Activated CD8-positive, alpha-beta memory T cell treated with anti-CD3 and anti-CD28 coated beads, Interleukin-2, amount 10 ng/mL, durations not matched to agents 7 days and 5 days (primary cell): ENCODE measurements at places on chromosomes 12 and 14.

- H3K4me3 ChIP-seq = no peak overlapping the region
- no peaks in the 10 kb centered on the region for H3K36me3 ChIP-seq
- H3K27me3 ChIP-seq = no peaks in the 10 kb centered on the region
- DNase-seq = no peak
- no peak overlapping the region for H3K27ac ChIP-seq
Measured at GRCh38 chr12:128978067-128978466, 124.8 kb downstream of the GLT1D1 start.

DNA sequence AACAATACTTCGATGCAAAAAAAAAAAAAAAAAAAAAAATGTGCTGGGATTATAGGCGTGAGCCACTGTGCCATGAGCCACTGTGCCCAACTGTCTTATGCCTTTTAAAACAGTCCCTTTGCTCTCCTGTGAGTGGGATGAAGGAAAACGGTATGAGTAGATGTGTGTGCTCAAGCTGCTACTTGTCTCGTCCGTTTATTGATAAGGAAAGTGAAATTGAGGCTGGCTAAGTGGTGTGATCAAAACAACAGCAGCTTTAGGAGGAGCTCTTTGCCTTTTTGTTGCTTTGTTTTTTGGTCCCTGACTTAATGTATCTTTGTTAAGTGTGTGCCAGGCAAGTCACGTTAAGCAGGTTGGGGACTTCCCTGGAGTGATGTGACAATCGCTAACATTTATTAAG is 275.9 kb downstream of the TMEM132C start:
- no peaks in the 10 kb centered on the region for H3K36me3 ChIP-seq
- H3K4me3 ChIP-seq = no peak overlapping the region
- DNase-seq = no peak
- H3K27ac ChIP-seq = no peak overlapping the region

DNA sequence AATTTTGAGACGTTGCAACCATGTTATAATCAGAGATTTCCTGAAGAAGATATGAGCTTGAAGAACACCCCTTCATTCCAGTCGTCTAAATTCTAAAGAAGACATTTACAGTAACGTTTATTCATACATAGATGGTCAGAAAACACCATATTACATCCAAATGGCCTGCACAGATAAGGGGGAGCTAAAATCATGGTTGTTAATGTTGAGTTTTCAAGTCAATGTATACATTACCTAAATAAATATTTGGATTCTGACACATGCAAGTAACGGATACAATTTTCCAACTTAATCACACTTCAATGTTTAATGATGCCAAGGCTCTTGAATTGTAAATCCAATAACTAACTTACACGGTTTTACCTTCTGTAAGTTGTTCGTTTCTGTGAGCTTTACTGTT is 318.4 kb downstream of the SLC6A15 start:
- H3K36me3 ChIP-seq = no peaks in the 10 kb centered on the region
- H3K4me1 ChIP-seq = no peaks in the 10 kb centered on the region
- no peak overlapping the region for H3K27ac ChIP-seq

- H3K4me3 ChIP-seq = peak overlapping the region; percentile 99
- no peaks in the 10 kb centered on the region for H3K27me3 ChIP-seq
- peak overlapping the region; percentile 100 for H3K27ac ChIP-seq
- no peak for DNase-seq
Measured at GRCh38 chr14:21476523-21476924, 235 bp downstream of the RAB2B start.

DNA sequence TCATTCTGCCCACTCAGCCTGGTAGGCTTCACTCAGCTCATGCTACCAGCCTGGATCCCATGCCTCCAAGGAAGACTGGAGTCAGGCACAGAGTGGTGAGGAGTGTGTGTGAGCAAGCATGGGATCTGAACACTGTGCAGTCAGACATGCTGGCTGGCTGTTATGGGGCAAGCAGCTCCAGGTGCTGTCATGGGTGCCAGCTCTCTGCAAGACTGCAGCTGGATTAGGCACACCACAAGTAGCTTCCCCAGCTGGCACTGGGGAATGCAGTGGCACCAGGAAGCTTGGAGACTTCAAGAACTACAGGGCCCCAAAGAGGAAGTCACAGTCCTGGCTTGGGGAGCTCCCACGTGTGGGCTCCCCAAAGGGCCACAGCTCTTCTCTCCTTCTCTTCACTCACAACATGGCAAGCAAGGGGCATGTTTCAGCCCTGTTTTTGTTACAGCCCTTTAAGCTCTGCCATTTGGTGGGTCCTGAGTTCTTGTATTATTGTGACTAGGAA is 202.5 kb downstream of the VRK1 start:
- H3K27me3 ChIP-seq = no peaks in the 10 kb centered on the region
- H3K36me3 ChIP-seq = peaks cover 3% of the 10 kb centered on the region
- DNase-seq = no peak

GRCh38 chr14:89359477-89360222 is 57.4 kb downstream of the FOXN3 start:
- peak overlapping the region; percentile 68 for H3K27ac ChIP-seq
- peaks cover 28% of the 10 kb centered on the region for H3K4me1 ChIP-seq
- H3K36me3 ChIP-seq = peaks cover 8% of the 10 kb centered on the region
- no peaks in the 10 kb centered on the region for H3K27me3 ChIP-seq
- no peak for DNase-seq
- H3K4me3 ChIP-seq = no peak overlapping the region

DNA sequence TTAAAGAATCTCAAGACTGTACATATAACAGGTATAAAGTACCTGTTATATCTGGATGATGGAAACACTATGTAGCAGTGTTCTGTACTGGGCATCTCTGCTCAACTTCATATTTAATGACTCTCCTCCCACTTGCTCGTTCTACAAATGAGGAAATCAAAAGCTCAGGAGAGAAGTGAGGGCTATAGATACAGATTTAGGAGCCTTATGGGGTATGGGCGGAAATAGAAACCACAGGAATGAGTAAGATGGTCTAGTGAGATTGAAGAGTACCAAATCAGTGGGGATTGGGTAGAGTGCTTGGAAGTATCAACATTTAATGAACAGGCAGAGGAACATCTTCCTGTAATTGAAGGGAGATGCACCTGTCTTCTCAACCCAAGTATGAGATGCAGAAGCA is 23.8 kb upstream of the POLR3B start:
- no peak overlapping the region for H3K4me3 ChIP-seq
- H3K4me1 ChIP-seq = peaks cover 4% of the 10 kb centered on the region
- DNase-seq = no peak
- no peak overlapping the region for H3K27ac ChIP-seq

- no peak overlapping the region for H3K27ac ChIP-seq
- H3K36me3 ChIP-seq = no peaks in the 10 kb centered on the region
- DNase-seq = no peak
- H3K4me3 ChIP-seq = no peak overlapping the region
- peaks cover 24% of the 10 kb centered on the region for H3K4me1 ChIP-seq
- no peaks in the 10 kb centered on the region for H3K27me3 ChIP-seq
Measured at GRCh38 chr12:113860950-113861349, 105.2 kb downstream of the RBM19 start.

DNA sequence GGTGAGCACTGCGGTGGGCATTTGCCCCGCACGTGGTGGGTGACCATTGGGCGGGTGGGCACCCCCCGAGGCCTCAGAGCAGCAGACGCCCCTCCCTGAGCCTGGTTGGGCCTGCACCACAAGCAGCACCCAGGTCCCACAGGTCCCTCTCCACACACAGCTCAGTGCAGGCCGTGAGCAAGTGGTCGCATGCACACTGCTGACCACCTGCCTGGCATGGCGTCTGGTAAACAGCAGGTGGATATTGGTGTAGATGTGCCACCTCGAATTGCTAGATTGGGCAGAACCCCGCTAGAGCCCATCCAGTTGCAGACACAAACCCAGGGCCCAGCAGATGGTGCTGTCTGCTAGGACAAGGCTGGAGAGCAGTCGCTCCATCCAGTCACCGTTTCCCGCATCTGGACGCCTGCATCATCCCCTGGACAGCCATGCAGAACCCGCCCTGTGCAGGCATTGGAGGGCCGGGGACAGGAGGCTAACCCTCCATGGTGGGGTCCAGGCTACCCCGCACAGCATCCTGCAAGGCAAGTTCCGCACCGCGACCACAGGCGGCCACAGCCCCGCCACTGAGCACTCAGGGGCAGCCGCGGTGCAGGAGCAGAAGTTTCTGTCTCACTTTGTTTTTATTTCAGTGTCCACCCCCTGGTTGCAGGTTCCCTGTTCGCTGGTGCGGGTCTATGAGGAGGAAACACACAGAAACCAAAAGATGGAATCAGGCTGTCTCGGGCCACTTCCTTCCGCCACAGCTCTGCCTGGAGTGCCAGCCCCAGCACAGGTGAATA is 45.6 kb upstream of the RIMBP2 start:
- H3K36me3 ChIP-seq = no peaks in the 10 kb centered on the region
- H3K27me3 ChIP-seq = peaks cover 3% of the 10 kb centered on the region
- peak; percentile 75 for DNase-seq
- no peaks in the 10 kb centered on the region for H3K4me1 ChIP-seq
- peak overlapping the region; percentile 0 for H3K4me3 ChIP-seq

GRCh38 chr12:55074806-55075205 is 51.4 kb upstream of the OR9K2 start:
- no peak overlapping the region for H3K4me3 ChIP-seq
- H3K27ac ChIP-seq = no peak overlapping the region
- H3K4me1 ChIP-seq = peaks cover 1% of the 10 kb centered on the region
- peaks cover 49% of the 10 kb centered on the region for H3K27me3 ChIP-seq

DNA sequence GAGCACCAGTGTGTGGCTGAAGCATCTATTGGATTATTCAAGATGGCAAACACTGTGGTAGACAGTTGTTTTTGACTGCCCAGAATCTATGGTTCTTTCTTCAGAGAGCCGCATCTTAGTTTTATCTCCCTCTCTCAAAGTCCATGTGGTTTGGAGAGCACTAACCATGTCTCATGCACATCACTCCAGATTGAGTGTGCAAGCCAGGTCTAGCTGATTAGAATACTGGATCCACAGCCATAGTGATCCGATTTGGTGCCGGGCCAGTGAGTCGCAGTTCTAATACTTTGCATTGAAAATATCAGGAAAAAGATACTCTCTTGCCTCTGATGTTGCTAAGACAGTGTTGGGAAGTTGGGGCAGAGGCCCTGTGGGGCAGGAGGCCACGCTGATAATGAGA is 4.6 kb upstream of the SBNO1 start:
- no peaks in the 10 kb centered on the region for H3K27me3 ChIP-seq
- no peak overlapping the region for H3K27ac ChIP-seq
- peaks cover 3% of the 10 kb centered on the region for H3K4me1 ChIP-seq
- no peak for DNase-seq

DNA sequence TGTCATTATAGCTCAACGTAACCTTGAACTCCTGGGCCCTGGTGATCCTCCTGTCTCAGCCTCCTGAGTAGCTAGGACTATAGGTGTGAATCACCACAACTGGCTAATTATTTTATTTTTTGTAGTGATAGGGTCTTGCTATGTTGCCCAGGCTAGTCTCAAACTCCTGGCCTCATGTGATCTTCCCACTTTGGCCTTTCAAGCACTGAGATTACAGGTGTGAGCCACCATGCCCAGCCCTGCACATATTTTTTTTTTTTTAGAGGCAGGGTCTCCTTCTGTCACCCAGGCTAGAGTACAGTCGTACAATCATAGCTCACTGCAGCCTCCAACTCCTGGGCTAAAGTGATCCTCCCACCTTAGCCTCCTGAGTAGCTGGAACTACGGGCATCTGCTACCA is 8.9 kb downstream of the TMEM116 start:
- peaks cover 54% of the 10 kb centered on the region for H3K4me1 ChIP-seq
- no peak for DNase-seq
- no peaks in the 10 kb centered on the region for H3K27me3 ChIP-seq
- H3K36me3 ChIP-seq = peaks cover 25% of the 10 kb centered on the region

DNA sequence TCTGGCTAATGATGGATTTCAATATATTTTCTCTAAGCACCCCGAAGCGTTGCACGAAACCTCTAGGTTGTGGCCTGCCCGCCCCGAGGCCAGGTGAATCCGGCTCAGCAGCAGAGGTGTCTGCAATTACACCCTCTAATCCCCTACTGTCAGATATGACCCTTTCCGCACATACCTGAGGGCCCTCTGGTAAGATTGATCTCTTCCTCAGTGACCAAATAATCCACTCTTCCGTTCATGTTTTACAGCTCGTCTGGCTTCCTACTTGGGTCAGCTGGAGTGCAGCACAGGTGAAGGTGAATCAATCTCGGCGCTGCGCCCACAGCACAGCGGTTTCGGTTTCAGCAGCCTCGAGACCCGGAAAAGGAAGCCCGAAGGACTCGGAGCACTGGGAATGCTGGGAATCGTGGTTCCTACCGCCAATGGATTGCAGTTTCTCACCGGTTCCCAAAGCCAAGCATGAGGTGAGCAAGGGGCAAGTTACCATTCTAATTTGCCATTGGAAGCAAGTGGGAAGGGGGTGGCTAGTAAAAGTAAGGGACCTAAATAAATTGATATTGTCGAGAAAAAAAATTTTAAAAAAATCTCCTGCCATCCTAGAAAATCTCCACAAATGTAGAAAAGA is at the start of gene SYNJ2BP:
SYNJ2BP (minus strand) TSS at position 366 of the 625 bp plus-strand sequence; CDS start at position 239, 127 bp downstream.
- peak within 1 kb of the TSS; percentile 86 for H3K4me3 ChIP-seq
- H3K36me3 ChIP-seq = no peaks in the 10 kb centered on the region
- DNase-seq = peak; percentile 64

DNA sequence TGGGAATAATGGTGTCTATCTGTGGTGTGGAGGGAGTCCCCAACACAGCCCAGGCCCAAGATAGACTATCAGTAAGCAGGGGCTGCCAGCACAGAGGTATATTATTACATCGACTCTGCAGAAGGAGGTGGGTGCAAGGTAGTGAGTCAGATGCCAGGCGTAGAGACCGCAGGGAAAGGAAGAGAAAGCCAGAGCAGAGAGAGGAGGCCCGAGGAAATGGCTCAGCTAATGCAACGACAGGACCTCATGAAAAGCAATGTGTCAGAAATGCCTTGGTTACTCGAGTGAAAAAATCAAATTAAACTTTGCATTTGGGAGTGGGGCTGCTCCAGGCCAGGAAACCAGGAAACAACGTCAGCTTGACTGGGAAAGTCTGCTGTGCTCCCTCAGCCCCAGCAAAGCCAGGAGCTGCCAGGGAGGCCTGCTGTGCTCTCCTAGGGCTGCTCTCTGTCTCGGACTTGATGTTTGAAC is 173.2 kb downstream of the SUDS3 start:
- H3K4me1 ChIP-seq = no peaks in the 10 kb centered on the region
- DNase-seq = no peak
- H3K27me3 ChIP-seq = no peaks in the 10 kb centered on the region
- no peaks in the 10 kb centered on the region for H3K36me3 ChIP-seq
- H3K4me3 ChIP-seq = no peak overlapping the region
- H3K27ac ChIP-seq = no peak overlapping the region

DNA sequence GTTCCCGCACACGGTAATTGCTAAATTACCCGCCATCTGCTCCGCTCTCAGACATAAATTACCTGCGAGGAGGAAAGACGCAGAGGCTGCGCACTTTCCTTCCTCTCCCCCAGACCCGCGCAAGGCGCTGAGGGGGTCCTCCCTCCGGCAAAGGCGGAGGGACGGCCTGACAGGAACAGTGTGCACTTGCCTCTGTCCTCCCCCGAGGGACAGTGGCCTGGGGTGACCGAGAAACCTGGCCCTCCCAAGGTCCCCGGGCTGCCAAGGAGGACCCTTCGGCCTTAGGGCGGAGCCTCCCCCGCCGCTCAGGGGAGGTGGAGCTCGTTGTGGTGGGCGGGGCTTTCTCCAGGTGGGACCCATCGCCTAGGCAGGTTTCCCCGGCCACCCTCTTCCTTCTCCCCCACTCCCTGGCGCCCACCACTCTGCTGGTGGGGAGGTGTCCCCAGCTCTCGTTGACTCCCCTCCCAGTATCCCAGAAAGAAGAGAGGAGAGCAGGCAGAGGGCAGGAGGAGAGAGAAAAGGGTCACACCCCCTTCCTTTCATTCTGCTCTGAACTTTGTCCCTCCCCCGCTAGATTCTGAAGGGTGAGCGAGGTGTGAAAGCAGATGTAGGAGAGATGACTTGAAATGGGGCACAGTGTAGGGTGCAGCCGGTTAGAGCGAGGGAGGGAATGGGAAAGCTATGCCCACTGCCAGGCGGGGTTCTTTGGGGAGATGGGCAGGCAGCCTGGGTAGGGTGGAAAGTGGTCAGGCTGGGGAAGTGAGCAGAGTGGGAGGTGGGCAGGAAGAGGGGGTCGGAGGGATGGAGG is 11.4 kb upstream of the CALCOCO1 start:
- peaks cover 11% of the 10 kb centered on the region for H3K4me1 ChIP-seq
- DNase-seq = no peak
- H3K36me3 ChIP-seq = no peaks in the 10 kb centered on the region
